Activated naive CD4-positive, alpha-beta T cell (primary cell): ENCODE measurements at places on chromosomes 7 and 10.

GRCh38 chr10:70752571-70752970, 32.6 kb downstream of the TBATA start:
- DNase-seq: no peak

- no peak for DNase-seq
Measured at GRCh38 chr7:76513817-76514799, 3.8 kb downstream of the UPK3B start.

GRCh38 chr7:128030654-128031611, at the start of gene LRRC4:
LRRC4 (minus strand) TSS chr7:128031437; CDS start chr7:128030640, 797 bp downstream.
- DNase-seq: peak; percentile 2

- no peak for DNase-seq
Measured at GRCh38 chr7:22675421-22675820, 51.6 kb upstream of the IL6 start.

GRCh38 chr10:44849936-44850335, 61.2 kb upstream of the TMEM72 start:
- no peak for DNase-seq
